ENCODE measurements at places on chromosomes 12 and 14. TPM values are rescaled to one million over a fixed set of nuclear protein-coding genes. Genes with fewer than 3 reads are reported as not detected.

DNA sequence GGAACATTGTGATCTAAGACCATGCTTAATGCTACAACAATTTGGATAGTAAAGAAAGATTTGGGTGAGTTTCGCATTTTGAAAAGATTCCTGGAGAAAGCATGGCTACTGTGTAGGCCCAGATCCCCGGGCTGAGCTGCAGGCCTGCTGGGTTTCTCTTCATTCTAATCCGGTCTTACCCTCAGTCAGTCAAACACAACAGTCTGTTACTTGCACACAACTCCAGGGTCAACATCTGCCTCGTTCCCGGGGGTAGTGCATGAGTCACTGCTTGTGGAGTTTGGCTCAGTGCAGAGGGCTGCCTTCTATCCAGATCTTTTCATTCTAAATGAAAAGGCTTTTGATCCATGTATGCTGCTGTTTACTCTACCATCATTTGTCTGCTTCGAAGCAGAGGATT, 60.4 kb upstream of the SEL1L start:
- no peaks in the 10 kb centered on the region for H3K36me3 ChIP-seq
- H3K4me1 ChIP-seq = no peaks in the 10 kb centered on the region
- H3K27me3 ChIP-seq = no peaks in the 10 kb centered on the region

- H3K27me3 ChIP-seq = no peaks in the 10 kb centered on the region
- H3K4me3 ChIP-seq = no peak overlapping the region
- H3K4me1 ChIP-seq = no peaks in the 10 kb centered on the region
- peak overlapping the region; percentile 66 for H3K27ac ChIP-seq
- DNase-seq = no peak
These were observed 78.2 kb downstream of the PHLDA1 start for GRCh38 chr12:75953312-75953906.

DNA sequence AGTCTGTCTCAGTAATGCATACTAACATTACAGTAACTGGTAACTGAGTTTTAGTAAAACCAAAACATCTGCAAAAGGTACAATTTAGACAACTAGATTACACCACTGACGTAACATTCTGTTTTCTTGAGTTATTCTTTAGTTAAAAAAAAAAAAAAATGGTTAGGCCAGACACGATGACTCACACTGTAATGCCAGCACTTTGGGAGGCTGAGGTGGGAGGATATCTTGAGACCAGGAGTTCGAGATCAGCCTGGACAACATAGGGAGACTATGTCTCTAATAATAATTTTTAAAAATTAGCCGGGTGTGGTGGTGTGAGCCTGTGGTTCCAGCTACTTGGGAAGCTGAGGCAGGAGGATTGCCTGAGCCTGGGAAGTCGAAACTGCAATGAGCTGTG, 34.1 kb downstream of the AP5M1 start:
- DNase-seq = no peak
- H3K27ac ChIP-seq = no peak overlapping the region
- no peak overlapping the region for H3K4me3 ChIP-seq
- H3K4me1 ChIP-seq = no peaks in the 10 kb centered on the region
- H3K27me3 ChIP-seq = no peaks in the 10 kb centered on the region

GRCh38 chr12:120155072-120155471, 38.5 kb upstream of the RAB35 start:
- H3K27me3 ChIP-seq = no peaks in the 10 kb centered on the region
- H3K36me3 ChIP-seq = peaks cover 60% of the 10 kb centered on the region
- no peaks in the 10 kb centered on the region for H3K4me1 ChIP-seq
- no peak for DNase-seq
- no peak overlapping the region for H3K27ac ChIP-seq

DNA sequence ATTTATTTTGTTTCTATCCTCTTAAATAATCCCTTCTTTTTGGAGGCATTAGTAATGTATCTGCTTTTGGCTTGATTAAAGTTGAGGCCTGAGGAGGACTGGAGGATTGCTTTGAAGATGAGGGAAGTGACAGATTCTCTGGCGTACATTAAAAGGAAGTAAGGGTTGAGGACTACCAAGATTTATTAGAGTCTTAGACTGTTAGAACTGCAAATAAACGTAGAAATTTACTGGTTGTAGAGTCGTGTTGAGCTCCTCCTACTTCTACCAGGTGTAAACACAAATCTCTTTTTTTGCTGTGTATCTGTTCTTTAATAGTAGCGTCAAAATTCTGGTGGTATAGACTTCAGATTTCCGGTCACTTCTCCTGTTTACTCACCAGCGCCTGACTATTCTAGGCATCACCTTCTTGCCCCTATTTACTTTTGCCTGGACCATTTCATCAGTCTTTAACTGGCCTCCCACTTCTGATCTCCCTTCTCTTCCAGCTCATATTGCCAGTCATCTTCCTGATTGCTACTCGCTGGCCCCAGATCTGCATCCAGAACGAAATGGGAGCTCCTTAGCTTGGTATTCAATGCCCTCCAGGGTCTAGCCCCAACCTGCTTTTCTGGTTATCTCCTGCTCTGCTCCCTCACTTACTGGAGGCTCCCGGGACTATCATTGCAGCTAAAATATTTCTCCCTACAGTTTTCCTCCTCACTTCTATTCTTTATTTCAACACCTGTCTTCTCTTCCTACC, 8.4 kb upstream of the EID3 start:
- H3K36me3 ChIP-seq = peaks cover 27% of the 10 kb centered on the region
- H3K4me1 ChIP-seq = peaks cover 10% of the 10 kb centered on the region
- no peaks in the 10 kb centered on the region for H3K27me3 ChIP-seq
- no peak for DNase-seq
- no peak overlapping the region for H3K27ac ChIP-seq
- H3K4me3 ChIP-seq = no peak overlapping the region

DNA sequence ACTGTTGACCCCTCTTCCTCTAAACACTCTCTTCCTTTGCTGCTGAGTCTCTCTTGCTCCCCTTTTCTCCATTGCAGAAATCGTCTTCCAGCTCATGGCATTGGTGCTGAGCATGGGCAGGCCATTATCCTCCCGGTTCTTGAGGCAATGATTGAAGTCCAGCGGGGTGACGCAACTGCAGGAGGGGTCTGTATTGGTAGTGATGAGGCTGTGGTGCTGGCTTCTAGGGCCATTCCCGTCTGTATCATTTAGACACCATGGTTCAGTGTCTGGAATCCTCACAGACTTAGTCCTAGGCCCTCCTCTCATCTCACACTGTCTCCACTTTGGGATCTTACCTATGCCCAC, 720 bp upstream of the SLC22A17 start:
- H3K4me1 ChIP-seq = peaks cover 3% of the 10 kb centered on the region
- H3K27ac ChIP-seq = no peak overlapping the region
- no peak overlapping the region for H3K4me3 ChIP-seq
- peaks cover 13% of the 10 kb centered on the region for H3K36me3 ChIP-seq
- no peak for DNase-seq

DNA sequence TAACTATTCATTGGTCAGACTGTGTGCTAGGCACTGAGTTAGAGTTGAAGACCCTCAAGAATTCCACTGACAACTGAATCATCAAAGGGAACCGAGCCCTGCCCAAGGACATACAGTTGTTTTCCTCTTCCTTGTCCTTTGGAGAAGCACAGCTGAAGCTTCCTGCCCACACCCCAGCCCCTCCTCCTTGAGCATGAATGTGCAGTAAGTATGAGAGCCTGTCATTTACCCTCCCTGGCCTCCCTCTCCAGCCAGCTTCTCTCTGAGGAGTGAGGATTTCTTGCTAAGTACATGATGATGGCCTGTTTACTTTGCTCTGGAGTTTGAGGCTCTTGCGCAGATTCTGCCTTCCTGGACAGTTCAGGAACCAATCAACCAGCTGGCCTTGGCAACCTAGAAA, 235.2 kb downstream of the CACNA1C start:
- peak overlapping the region; percentile 28 for H3K27ac ChIP-seq
- no peaks in the 10 kb centered on the region for H3K27me3 ChIP-seq
- peak; percentile 83 for DNase-seq
- no peaks in the 10 kb centered on the region for H3K36me3 ChIP-seq

- H3K27ac ChIP-seq = no peak overlapping the region
- H3K27me3 ChIP-seq = no peaks in the 10 kb centered on the region
- H3K4me1 ChIP-seq = no peaks in the 10 kb centered on the region
- DNase-seq = peak; percentile 5
These were observed 63.2 kb downstream of the NAV3 start for GRCh38 chr12:77893918-77894317.

GRCh38 chr12:23699031-23699430, 250.4 kb downstream of the SOX5 start:
- H3K36me3 ChIP-seq = no peaks in the 10 kb centered on the region
- no peaks in the 10 kb centered on the region for H3K4me1 ChIP-seq
- H3K27ac ChIP-seq = no peak overlapping the region

DNA sequence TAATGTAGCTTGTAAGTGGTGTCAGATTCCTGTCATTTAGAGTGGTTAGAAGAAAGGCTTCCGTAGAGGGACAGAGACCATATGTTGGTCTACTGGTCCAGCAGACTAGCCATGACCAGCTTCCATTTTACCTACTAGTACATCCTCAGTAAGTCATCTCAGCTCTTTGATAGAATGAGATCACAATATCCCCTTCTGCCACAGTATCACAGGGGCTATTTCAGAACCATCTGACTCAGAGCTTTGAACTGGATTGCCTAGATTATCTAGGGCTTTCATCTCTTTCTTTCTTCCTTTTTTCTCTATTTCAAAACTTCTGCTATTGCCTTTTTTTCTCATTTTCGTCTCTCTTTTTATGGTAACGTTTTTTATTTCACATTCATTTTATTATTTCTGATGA, 4.7 kb downstream of the ZDHHC17 start:
- H3K4me3 ChIP-seq = no peak overlapping the region
- H3K36me3 ChIP-seq = peaks cover 3% of the 10 kb centered on the region
- H3K4me1 ChIP-seq = no peaks in the 10 kb centered on the region
- H3K27ac ChIP-seq = no peak overlapping the region

GRCh38 chr12:126359216-126359615, 1294.0 kb downstream of the AACS start:
- DNase-seq = no peak
- H3K4me3 ChIP-seq = no peak overlapping the region
- no peaks in the 10 kb centered on the region for H3K36me3 ChIP-seq
- H3K4me1 ChIP-seq = no peaks in the 10 kb centered on the region
- no peaks in the 10 kb centered on the region for H3K27me3 ChIP-seq
- no peak overlapping the region for H3K27ac ChIP-seq

DNA sequence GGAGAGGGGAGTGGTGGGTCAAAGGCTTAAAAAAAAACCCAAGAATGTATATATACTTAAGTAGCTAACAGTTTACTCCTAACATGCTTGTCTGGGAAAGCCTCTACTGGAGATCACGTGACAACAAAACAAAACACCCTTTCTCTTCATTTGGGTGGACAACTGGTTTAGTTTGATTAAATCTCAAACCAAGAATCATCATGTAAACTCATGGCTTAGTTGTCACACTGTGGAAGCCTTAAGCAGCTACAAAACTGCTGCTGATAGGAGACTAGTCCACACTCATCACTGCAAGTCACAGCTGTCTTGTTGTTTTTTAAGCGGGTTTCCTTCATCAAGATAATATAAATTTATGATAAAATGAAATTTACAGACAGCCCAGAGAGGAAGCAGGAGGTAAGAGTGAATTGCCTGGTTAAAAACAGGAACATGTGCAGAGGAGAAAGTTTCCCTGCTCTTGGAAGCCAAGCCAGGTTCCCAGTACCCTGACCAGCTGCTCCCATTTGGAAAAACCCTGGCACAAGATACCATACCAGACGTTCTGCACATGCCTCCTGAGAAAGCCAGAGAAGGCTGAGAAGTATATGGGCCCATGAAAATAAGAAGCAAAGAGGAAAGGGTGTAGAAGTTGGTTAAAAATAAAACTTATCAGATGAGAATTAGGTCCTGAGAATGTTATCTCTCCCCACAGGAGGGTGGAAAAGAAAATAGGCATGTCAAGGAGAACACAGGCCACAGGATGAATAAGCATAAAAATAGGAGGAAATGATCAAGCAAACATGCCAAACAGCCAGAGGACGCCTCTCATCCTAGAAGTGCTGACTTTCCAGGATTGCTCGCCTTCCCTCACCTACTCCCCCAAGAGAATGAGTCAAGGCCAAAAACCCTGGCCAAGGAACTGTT, 34.0 kb downstream of the EGLN3 start:
- H3K36me3 ChIP-seq = no peaks in the 10 kb centered on the region
- no peak overlapping the region for H3K4me3 ChIP-seq
- H3K27me3 ChIP-seq = no peaks in the 10 kb centered on the region
- H3K4me1 ChIP-seq = peaks cover 3% of the 10 kb centered on the region
- no peak for DNase-seq

- H3K27me3 ChIP-seq = no peaks in the 10 kb centered on the region
- DNase-seq = no peak
- no peak overlapping the region for H3K27ac ChIP-seq
- H3K4me3 ChIP-seq = no peak overlapping the region
- H3K36me3 ChIP-seq = no peaks in the 10 kb centered on the region
- H3K4me1 ChIP-seq = no peaks in the 10 kb centered on the region
These were observed 374.7 kb downstream of the DIO2 start for GRCh38 chr14:79836577-79836976.

- H3K4me3 ChIP-seq = no peak overlapping the region
- DNase-seq = peak; percentile 58
- peaks cover 2% of the 10 kb centered on the region for H3K4me1 ChIP-seq
These were observed 15.8 kb upstream of the TMEM30B start for GRCh38 chr14:61296719-61297502.

- no peak overlapping the region for H3K27ac ChIP-seq
- H3K36me3 ChIP-seq = peaks cover 5% of the 10 kb centered on the region
- peaks cover 22% of the 10 kb centered on the region for H3K4me1 ChIP-seq
- peak; percentile 74 for DNase-seq
- H3K4me3 ChIP-seq = no peak overlapping the region
These were observed 1.0 kb downstream of the INSM2 start for GRCh38 chr14:35534873-35535482.

DNA sequence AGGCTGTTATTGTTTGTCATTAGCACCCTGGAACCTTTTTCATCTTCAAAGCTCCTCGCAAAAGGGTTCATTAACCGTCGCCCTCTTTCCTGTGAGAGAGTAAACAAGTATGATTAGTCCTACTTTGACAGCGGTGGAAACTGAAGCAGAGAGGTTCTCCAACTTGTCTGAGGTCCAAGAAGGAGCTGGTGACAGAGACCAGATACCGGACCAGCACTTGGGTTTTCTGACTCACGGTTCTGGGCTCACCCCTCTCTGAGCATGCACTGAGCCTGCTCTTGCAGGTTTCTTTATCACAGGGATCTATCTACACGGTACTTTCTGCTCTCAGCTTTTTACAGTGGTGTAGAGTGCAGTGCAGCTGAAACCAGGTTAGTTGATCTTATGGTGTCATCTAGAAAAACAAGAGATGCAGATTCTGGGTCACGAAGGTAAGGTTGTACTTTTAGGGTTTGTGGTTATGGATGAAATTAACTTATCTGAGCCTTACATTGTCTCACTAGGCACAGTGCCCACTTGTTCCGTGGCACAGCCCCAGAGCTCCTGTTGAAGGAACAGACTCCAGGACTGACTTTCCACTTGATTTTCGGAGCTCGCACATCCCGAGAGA, 62.1 kb downstream of the PPP2R5C start:
- DNase-seq = no peak
- peak overlapping the region; percentile 76 for H3K27ac ChIP-seq
- H3K27me3 ChIP-seq = no peaks in the 10 kb centered on the region
- peaks cover 23% of the 10 kb centered on the region for H3K4me1 ChIP-seq
- H3K4me3 ChIP-seq = no peak overlapping the region
- peaks cover 5% of the 10 kb centered on the region for H3K36me3 ChIP-seq

Gene L3HYPDH
- 32.8 TPM for total RNA-seq

Gene GALNT6
- 7.4 TPM for total RNA-seq

Gene MYF5
- not detected for total RNA-seq

Gene ENDOU
- not detected for total RNA-seq

Gene LRRIQ1
- total RNA-seq = 33.2 TPM

Gene PLD4
- 6.3 TPM for total RNA-seq

Gene SERPINA12
- not detected for total RNA-seq
